ENCODE measurements at places on chromosomes 2 and 18. TPM values are rescaled to one million over a fixed set of nuclear protein-coding genes. Genes with fewer than 3 reads are reported as not detected.

GRCh38 chr18:8717011-8717770 lies 11.8 kb downstream of the MTCL1 start:
- no peak for DNase-seq

- no peak for DNase-seq
These were observed 107.4 kb downstream of the NOL4 start for GRCh38 chr18:34117319-34117718.

- no peak for DNase-seq
These were observed 34.7 kb upstream of the REEP1 start for GRCh38 chr2:86372133-86372532.

- DNase-seq, result no peak
These were observed 5.8 kb upstream of the NBAS start for GRCh38 chr2:15566912-15567311.

- no peak for DNase-seq
These were observed 96.6 kb upstream of the SLC8A1 start for GRCh38 chr2:40548521-40548920.

GRCh38 chr2:45869165-45869501 lies 217.7 kb downstream of the PRKCE start:
- no peak for DNase-seq

DNA sequence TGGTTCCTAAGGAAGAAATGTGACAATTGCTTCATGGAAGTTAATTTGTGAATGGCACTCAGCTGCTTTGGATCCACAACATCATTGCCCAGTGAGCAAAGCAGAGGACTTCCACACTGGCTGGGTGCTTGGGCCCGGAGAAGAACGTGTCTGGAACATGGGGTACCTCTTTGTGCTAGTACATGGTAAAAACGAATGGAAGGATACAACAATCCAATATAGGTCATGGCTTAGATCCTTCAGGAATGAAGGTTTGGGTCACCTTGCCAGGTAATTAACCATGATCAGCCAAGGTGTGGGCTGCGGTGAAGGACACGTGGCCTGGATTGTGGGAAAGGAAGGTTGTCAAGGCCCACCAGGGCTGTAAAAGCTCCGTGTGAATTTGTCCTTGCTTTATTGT lies 245.9 kb upstream of the HS6ST1 start:
- DNase-seq, result no peak

DNA sequence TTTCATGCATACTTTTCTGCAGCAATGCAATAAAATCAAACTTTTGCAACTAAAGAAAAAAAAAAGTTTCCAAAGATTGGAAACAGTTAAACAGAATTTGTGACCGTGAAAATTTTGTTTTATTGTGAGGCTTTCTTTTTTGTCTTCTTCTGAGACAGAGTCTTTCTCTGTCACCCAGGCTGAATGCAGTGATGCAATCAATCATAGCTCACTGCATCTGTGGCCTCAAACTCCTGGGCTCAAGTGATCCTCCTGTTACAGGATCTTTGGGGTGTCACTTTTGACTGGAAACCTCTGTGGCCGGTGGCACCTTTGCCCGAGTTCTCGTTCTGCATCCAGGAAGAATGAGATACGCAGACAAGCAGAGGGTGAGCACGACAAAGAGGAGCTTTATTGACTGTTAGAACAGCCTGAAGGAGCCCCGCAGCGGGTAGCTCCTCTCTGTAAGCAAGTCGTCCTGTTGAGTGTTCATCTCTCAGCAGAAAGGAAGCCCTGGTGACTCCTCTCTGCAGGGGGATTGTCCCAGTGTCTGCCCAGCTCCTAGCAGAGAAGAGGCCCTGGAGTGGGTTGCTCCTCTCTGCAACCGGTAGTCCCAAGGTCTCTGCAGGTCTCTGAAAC lies 16.9 kb upstream of the ILKAP start:
- no peak for DNase-seq

GRCh38 chr2:201622306-201622970 lies 20.9 kb downstream of the TMEM237 start:
- no peak for DNase-seq

GRCh38 chr18:45255197-45255890 lies 359.9 kb upstream of the SLC14A2 start:
- no peak for DNase-seq

DNA sequence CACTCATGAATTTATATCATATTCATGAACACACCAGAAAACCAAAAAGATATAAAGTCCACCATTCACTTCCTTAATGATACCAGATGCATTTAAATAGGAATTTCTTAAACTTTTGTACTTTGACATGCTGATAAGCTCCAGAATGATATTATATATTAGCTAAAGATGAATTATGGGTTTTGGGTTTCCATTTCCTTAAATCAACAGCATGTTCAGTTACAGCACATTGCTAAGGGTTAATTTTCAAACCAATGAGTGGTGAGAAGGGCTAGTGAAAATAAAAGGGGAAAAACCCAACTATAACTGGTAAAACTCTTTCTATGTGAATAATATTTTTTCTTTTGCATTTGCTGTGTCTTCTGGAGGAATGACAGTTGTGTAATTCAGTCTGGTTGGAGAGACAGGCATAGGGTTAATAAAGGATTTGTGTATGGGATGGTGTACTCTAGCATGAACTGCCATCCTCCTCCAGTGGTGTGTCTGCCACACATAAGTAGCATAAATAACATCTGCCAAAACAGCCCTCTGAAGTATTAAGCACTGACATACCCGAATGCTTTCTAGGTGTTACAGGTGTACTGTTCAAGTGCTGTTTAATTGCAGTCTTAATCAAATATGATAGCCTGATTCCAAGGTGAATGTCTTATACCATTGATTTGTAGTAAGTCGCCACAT lies 19.3 kb upstream of the CPS1 start:
- no peak for DNase-seq

DNA sequence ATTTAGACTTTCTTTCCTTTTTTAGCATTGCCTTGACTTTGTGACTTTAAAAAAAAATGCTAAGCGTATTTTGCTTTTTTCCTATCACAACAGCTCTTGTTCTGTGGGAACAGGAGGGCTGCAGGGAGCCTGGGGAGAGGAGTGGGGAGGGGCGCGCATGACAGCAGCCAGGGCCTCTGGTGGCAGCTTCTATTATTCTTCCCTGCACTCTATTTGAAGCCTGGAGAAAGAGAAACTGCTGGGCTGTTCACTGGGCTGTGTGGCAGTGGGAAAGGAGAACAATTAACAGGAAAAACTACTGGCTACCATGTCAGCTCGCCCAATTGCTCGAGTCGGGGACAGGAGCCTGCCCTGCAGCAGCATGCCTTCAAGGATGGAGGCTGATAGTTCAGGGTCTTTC lies 119.0 kb upstream of the ZBTB14 start:
- DNase-seq, result no peak

DNA sequence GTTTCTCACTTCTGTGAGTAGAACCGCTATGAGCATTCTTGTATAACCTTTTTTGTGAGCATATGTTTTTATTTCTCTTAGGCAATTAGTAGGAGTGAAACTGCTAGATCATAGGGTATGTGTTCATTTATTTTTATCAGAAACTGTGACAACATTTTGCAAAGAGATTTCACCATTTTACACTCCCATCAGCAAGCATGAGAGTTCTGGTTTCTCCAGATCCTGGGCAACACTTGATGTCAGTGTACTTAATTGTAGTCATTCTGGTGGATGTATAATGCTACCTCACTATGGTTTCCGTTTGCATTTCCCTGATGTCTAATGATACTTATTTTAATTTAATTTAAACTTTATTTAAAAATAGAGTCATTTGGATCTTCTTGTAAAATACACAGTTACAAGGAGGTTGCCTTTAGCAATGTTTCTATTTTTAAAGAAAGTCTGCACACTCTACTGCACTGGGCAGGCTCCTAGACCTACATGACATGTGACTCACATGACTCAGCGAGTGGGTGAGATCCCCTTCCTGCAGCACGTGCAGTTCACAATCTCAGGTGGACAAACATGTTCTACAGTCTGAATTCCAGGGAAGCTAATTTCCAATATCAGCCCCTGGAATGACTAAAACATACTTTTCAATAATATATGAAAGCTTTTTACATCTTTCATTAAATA lies 127.0 kb upstream of the BCL2L11 start:
- DNase-seq, result no peak

GRCh38 chr2:55116966-55117365 lies 66.7 kb upstream of the RTN4 start:
- DNase-seq, result no peak

- no peak for DNase-seq
These were observed 2.7 kb upstream of the HSBP1L1 start for GRCh38 chr18:79961527-79962291.

GRCh38 chr2:28750316-28751251 lies 1.0 kb upstream of the PPP1CB start:
- no peak for DNase-seq

GRCh38 chr2:156452971-156453370 lies 16.8 kb downstream of the GPD2 start:
- DNase-seq, result no peak

DNA sequence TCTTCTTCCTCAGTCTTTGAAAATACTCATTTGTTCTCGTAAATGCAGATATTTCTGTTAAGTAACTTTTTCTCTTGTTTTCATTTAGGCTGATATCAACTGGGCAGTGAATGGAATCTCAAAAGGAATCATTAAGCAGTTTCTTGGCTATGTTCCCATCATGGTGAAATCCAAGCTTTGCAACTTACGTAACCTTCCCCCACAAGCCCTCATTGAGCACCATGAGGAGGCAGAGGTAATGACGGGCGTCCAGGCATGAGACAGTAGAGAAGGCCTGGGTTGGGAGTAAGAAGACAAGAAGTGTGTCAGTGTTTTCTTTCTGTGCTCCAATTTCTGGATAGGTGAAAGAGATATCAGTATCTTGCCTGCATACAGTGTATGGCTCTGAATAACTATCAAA lies 5.1 kb downstream of the POLR1B start:
- no peak for DNase-seq

DNA sequence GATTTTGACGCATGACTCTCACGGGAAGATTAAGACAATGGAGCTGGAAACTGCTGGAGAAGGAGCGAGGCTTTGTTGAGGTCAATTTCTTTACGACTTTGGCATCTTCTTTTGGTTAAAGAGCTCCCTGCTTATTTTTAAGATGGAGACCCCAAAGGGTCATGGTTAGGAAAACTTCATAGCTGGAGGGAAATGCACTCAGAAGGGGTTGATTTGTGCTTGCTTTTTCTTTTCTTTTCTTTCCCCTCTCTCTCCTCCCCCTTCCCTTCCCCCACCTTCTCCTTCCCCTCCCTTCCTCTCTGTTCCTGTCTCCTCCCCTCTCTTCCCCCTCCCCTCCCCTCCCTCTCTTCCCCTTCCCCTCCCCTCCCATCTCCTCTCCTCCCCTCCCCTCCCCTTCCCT lies 79.0 kb downstream of the TNP1 start:
- DNase-seq, result no peak

GRCh38 chr18:9608298-9608697 lies 6.1 kb downstream of the PPP4R1 start:
- no peak for DNase-seq

GRCh38 chr18:11147371-11147951 lies 1.9 kb downstream of the PIEZO2 start:
- no peak for DNase-seq

GRCh38 chr2:197159661-197160211 lies 150.8 kb downstream of the ANKRD44 start:
- DNase-seq, result no peak

DNA sequence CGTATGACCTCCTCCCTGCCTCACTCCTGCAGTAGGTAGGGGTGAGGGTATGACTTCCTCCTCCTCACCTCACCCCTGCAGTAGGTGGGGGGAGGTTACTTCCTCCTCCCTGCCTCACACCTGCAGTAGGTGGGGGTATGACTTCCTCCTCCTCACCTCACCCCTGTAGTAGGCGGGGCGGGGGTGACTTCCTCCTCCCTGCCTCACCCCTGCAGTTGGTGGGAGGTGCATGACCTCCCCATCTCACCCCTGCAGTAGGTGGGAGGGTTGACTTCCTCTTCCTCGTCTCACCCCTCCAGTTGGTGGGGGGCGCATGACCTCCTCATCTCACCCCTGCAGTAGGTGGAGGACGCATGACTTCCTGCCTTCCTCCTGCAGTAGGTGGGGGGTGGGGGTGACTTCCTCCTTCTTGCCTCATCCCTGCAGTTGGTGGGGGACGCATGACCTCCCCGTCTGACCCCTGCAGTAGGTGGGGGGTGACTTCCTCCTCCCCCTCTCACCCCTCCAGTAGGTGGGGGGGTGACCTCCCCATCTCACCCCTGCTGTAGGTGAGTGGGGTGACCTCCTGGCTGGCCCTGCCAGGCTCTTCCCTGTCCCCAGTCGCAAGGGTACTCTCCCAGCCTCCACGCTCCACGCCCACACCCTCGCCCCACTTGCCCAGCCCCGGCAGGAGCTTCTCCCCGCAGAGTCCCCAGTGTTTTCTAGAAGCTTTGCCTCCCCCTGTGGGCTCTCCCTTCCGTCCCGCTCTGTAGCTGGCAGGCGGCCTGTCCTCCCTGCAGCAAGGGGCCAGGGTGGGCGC lies 39.3 kb downstream of the TSHZ1 start:
- no peak for DNase-seq

DNA sequence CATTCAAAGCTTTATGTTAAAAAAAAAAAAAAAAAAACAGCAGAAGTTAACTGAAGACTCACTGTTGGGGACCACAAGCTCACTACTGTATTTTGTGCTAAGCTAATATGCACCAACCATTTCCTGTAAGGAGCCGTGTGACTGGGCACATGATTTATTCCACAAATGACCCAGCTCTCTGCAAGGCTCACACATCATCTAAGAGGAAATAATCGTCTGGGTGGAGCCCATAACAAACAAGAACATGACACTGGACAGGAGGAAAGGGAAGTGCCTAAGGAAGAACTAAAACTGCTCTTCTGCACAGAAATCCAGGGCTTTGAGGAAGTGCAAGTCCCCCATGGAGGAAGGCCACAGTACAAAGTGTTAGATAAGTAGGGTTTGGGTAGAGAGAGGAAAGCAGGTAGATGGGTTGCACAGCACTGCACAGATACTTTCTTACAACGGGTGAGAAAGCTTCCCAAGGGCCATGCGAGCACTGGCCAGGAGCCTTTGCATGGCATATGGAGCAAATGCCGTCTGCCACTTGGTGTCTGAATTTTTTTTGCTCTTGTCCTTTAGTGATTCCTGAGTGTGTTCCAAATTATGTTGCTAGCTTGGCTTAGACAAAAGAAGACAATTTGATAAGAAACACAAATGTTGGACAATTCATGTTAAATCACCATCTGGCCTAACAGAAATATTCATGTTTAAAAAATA lies 24.4 kb downstream of the NFE2L2 start:
- DNase-seq, result peak; percentile 73

- DNase-seq, result no peak
These were observed 312.7 kb downstream of the HRH4 start for GRCh38 chr18:24773101-24773500.

- no peak for DNase-seq
These were observed 182.3 kb downstream of the RDH14 start for GRCh38 chr2:18378020-18378653.

- no peak for DNase-seq
These were observed 980.3 kb upstream of the CDH2 start for GRCh38 chr18:29157057-29157780.

DYSF gene
- 0.27 TPM for total RNA-seq

ANKRD29 gene
- total RNA-seq, result 0.58 TPM

VWA3B gene
- not detected for total RNA-seq

MATN3 gene
- not detected for total RNA-seq

FN1 gene
- 0.41 TPM for total RNA-seq

UNC80 gene
- total RNA-seq, result not detected

CNDP1 gene
- total RNA-seq, result 0.39 TPM

SNED1 gene
- total RNA-seq, result 42.0 TPM

KRCC1 gene
- total RNA-seq, result 3.0 TPM

SLC16A14 gene
- 0.63 TPM for total RNA-seq

GAD1 gene
- total RNA-seq, result not detected
